CMK (cell line): ENCODE measurements at places on chromosomes 12 and 14.

GRCh38 chr12:119980242-119980641 is 8.8 kb upstream of the BICDL1 start:
- no peak for DNase-seq

- DNase-seq, result no peak
These were observed 17.4 kb upstream of the PTGR2 start for GRCh38 chr14:73834261-73834625.

DNA sequence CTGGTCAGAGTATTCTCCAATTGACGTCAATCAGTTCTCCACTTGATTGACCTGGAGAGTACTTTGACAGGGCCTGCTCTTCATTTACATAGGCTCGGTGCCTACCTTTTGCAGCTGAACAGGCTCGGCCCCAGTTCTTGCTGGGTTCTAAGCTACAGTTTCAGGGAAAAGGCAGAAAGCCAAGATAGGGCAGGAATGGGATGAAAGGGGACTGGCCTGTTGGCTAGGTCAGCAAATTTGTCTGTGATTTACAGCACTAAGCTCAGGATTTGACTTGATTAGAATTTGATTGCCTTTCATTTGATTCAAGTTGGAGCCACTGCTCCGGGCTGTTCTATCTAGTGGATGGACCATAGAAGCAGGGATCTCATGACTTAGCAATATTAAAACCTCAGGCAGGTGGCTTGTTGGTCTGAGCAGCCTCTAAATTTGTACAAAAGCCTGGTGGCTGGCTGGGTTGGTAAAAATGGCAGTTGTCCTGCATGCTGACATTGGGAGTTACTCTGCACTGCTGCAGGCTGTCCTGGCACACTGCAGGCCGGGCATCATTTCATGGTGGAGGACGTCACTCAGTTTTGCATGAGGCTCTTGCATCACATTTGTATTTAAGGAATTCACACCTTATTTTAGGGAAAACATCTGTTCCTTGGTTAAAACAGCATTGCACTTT is 71.8 kb downstream of the BICD1 start:
- no peak for DNase-seq

- no peak for DNase-seq
These were observed 36.5 kb downstream of the LTBP2 start for GRCh38 chr14:74575507-74575906.

DNA sequence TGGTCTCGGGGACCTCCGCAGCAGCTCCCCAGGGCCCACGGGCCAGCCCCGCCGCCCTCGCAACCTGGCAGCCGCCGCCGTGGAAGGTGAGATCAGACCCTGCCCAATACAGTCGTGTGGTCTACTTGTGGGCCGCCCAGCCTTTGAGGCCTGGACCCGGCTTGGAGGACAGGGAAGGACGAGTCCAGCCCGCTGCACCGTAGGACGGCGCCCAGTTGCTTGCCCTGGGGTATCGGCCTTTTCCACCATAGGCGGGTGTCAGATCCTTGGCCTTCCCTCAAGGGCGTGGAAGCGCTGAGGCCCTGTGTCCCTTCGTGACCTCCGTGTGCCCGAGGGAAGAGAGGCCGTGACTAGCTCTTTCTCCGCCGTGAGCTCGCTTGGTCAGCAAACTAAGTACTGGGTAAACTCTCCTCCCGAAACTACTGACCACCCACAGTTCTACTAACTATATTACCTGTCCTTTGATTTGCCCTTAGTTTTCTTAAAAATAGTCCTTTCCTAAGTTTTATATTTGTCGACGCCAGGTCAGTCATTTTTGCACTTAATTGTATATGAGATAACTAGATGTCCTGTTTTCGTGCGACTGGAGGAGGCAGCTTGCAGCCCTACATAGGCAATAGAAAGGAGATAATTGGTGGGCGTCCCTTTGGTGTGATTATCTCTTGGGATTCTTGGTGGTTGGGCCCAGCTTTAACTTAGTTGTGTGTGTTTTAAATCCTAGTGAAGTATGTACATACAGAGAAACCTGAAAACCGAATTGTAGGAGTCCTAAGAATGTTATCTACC is 757 bp downstream of the SLC25A3 start:
- no peak for DNase-seq

DNA sequence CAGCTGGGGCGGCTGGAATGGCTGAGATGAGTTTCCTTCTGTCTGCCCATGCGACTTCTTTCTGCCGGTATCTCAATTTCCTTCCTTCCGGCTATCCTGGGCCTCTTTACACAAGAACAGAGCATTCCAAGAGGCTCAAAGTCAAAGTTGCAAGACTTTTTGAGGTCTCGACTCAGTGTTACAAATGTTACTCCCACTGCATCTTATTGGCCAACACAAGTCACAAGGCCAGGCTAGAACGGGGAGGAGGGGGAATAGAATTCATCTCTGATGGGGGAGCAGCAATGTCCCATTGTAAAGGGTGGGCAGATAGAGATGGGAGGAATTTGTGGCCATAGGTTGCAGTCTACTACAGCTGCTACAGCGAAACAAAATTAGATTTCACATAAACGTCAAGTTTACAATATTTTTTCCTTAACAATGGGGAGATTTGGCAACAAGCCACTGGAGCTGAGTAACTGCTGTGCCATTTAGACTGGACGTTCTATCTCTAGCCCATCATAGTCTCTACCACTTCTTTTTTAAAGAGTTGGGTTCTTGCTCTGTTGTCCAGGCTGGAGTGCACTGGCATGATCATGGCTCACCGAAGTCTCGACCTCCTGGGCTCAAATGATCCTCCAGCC is 9.5 kb upstream of the NYNRIN start:
- DNase-seq, result no peak

- DNase-seq, result no peak
These were observed 42.0 kb downstream of the MOK start for GRCh38 chr14:102262929-102263462.

DNA sequence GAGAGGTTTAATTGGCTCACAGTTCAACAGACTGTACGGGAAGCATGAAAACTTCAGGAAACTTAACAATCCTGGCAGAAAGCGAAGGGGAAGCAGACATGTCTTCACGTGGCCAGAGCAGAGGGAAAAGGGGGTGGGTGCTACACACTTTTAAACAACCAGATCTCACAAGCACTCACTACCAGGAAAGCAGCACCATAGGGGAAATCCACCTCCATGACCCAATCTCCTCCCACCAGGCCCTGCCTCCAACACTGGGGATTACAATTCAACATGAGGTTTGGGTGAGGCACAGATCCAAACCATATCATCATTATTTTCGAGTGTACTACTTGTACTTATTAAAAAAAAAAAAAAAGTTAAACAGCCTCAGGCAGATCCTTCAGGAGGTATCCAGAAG is 29.9 kb downstream of the RXYLT1 start:
- no peak for DNase-seq

DNA sequence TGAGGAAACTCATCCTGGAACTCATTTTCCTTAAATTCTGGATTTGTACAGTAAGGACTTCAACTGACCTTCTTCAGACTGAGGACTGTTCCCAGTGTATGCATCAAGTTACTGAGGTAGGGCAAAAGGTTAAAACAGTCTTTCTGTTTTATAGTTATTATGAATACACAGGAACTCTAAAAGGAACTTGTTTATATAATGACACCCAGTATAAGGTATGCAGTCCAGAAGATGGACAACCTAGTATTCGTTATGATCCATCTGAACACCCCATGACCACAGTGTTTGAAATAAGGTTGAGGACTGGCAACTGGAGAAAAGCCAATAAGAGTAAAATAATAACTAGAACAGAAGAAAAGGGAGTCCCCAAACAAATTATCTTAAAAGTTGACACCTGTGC is 779.9 kb upstream of the TMEM132C start:
- no peak for DNase-seq

- DNase-seq, result no peak
These were observed 29.0 kb downstream of the PTPRQ start for GRCh38 chr12:80472911-80473500.

GRCh38 chr14:60175255-60175902 is 10.2 kb upstream of the DHRS7 start:
- no peak for DNase-seq

DNA sequence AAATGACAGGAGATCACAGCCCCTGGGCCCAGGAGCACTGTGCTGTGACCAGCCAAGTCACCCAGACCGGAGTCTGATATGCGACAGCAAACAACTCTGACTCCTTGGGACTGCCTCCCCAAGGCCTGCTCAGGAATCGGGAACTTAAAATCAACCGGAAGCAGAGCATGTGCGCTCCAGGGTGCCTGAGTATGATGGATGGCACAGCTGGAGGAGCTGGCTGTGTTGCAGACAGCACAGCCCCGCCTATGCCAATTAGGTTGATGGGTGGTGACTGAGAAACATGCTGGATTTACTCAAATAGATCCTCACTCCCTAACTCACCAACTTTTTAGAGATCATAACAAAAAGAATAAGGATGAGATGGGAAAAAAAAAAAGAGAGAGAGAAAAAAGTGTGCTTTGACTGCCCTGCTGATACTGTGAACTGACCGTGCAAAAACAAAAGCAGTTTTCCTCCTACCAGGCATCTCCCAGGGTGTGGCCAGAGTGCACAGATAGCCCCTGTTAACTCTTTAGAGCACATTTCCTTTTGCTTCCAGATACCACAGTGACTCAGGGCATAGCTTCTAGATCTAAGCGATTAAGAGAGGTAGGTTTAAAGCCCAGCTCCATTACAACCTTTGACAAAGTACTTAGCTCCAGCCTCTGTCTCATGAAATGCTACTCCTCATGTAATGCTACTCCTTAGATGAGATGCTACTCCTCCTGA is 27.4 kb upstream of the STON2 start:
- DNase-seq, result no peak

- DNase-seq, result no peak
These were observed 40.0 kb upstream of the ST8SIA1 start for GRCh38 chr12:22374508-22374907.

- no peak for DNase-seq
These were observed 228.4 kb upstream of the OTX2 start for GRCh38 chr14:57038689-57039088.

DNA sequence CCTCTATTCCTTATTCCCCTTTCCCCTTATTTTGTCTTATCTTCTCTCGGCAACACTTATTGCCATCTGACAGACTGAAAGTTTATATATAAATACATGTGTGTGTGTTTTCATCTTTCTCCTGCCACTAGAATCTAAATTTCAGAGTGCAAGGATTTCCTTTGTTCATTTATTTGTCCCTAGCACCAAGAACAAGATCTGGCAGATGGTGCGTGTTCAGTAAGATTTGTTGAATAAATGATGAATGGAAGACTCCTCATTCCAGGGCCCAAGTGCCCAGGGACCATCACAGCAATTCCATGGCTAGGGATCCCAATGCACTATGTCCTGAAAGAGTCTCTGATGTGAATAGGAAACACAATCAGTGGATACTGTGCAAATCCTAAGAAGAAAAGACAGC is 97.9 kb upstream of the EEA1 start:
- no peak for DNase-seq

- no peak for DNase-seq
These were observed 123.1 kb downstream of the SRGAP1 start for GRCh38 chr12:63967358-63968145.

- DNase-seq, result no peak
These were observed 206.5 kb downstream of the SUDS3 start for GRCh38 chr12:118582863-118583262.

GRCh38 chr14:94412671-94413638 is 24.6 kb upstream of the SERPINA1 start:
- no peak for DNase-seq

DNA sequence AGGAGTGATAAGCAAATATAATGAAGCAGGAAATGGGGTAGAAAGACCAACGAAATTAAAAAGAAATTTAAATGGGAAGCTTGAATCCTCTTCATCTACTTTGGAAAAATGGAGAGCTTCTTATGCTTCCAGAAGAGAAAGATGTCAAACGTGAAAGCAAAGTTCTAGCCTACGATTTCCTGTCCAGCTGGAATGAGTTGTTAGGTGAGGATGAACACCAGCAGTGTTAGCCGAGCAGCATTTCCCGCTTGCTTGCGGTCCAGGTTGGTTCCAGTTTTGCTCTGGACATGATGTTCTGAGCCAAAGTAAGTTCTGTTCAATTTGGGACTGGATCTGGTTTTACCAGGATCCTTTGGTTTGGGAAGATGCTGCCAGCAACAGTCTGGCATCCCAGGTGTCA is 78.9 kb downstream of the DACT1 start:
- no peak for DNase-seq

DNA sequence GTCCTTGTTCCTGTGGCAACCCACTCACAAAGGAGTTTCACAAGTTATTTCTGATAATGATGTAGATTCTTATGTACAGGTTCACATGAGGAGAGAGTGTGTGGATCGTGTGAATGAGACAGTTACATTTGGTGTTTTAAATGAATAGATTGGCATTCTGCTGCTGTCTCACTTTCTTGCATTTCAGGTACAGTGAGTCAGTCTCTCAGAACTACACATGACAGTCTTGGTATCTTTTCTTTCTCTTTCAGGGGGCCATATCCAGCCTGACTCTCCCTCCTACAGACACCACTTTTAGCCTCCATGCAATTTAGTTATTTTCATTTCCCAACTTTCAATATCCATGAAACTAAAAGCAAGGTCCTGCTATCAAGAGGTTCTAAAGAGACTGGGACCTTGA is 19.9 kb upstream of the TMTC2 start:
- no peak for DNase-seq

DNA sequence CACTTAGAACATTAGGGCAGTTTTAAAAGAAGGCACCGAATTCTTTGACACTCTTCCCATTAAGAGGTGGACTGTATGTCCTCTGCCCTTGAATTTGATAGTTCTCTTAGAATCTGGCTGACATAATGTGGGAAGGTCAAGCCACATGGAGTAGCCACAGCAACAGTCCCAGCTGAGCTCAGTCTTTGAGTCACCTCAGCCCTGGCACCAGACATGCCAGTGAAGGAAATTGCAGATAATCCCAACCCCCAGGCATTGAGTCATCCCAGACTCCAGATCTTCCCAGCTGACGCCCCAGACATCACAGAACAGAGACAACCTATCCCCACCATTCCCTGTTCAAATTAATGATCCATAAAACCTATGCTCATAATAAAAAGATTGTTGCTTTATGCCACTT is 83.4 kb downstream of the GTF2A1 start:
- DNase-seq, result no peak

- peak; percentile 68 for DNase-seq
These were observed 220.6 kb upstream of the TMEM260 start for GRCh38 chr14:56358851-56359614.

GRCh38 chr14:68297876-68298468 is 478.4 kb downstream of the RAD51B start:
- DNase-seq, result no peak

DNA sequence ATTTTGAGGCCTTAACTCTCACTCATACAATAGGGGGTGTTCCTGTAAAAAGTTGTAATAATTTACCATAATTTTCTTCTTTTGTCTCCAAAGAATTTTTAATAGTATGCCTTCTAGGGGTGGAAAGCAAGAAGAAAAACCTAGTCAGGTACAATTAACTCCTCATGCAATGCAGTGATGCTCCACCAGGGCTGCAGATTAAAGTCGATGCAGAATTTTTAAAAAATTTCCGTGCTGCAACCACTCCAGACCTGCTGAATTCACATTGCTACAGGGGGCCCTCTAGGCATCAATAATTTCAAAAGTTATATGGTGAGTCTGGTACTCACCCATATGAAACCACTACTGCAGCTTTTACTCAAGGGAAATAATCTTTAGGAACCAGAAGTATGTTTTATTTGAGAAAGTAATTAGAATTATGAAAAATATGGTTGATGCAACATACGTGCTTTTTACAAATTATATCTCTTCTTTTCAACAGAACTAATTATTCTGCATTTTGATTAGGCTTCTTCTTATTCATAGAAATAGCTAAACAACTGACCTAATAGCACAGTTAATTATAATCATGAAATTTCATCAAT is 353.2 kb downstream of the BCAT1 start:
- DNase-seq, result no peak

- no peak for DNase-seq
These were observed 26.6 kb downstream of the DCN start for GRCh38 chr12:91155990-91156389.
